ENCODE measurements at places on chromosomes 1 and 21.

DNA sequence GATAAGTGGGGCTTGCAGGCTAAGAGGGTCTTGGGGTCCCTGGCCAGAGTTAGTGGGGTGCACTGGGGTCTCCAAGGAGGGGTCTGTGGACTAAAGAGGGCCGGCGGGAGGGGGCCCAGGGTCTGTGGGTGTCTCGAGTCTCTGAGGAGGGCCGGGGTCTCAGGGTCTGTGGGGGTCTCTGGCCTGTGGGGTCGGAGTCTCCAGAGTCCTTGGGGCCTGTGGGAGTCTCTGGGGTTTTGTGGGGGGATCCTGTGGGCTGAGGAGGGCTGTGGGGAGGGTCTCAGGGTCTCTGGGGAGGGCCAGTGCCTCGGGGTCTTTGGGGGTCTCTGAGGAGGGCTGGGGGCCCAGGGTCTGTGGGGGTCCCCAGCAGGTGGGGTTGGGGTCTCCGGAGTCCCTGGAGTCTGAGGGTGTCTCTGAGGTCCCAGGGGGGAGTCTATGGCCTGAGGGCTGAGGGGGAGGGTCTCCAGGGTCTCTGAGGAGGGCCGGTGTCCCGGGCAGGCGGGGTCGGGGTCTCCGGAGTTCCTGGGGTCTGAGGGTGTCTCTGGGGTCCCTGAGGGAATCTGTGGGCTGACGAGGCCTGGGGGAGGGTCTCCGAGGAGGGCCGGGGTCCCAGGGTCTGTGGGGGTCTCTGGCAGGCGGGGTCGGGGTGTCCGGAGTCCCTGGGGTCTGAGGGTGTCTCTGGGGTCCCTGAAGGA, 628 bp upstream of the PLEKHM2 start:
- no peak for DNase-seq

GRCh38 chr1:15412175-15412800, 2.6 kb downstream of the EFHD2 start:
- no peak for DNase-seq

GRCh38 chr1:226401355-226402303, 6.3 kb downstream of the PARP1 start:
- no peak for DNase-seq

DNA sequence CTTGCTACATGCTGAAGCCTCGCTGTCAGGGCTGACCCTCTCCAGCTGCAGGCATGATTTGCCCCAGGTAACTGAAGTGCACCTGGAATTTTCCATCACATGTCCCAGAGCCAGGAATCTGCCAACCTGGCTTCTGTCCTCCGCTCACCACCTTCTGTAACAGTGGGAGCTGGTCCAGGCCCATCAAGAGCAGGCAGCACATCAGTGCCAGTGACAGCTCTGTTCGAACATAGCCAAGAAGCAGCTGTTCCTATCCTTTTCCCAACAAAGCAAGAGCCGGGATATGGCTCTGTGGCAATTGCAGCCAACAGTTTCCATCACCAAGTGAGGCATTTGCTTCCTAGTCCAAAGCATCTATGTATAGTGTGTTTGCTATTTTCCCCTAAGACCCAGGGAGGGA, 42.2 kb upstream of the KANK4 start:
- DNase-seq = no peak

GRCh38 chr1:91585982-91586381, 85.3 kb downstream of the CDC7 start:
- DNase-seq = no peak

DNA sequence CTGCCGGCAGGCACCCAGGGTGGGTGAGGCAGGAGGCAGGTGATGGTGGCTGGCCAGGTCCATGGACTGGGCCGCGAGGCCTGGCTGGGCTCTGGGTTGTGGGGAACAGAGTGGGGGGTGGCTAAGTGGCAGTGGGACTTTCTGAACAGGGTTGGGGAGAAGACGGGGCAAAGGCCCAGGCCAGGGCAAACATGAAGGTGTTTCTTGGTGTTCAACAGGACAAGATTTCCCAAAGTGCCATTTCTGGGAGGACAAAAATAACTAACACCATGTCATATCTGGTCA, 26.8 kb downstream of the STUM start:
- DNase-seq = no peak

DNA sequence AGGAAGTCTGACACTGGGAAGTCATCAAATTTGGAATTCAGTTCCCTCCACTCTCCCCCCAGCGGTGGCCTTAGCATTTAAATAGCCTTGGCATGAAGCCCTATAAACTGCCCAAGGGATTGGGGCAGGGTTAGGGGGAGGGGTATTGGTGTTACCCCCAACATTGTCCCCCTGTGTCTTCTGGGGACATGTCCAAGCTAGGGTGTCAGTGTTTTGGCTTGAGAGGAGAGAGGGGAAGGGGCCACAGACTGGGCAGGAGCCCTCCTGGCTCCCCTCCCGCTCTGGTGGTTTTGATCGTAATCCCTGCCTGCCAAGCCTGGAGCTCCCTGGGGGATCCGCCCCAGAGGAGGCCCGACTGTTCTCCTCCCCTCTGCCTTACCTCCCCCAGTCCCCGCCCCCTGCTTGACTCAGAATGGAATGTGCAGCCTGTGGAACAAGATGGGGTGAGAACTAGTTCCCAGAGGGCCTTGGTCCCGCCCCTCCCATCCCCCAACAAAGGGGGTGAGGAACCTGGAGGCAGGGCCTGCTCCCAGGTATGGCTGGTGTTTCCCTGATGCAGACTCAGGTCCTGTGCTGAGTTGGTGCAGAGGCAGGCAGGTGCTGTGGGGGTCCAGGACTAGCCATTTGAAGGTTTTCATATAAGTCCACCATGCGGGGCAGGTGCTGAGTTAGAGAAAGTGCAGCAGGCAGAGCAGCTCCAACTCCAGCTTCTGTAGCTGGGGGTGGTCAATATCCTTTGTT, 7.4 kb downstream of the SOX13 start:
- DNase-seq = peak; percentile 71

DNA sequence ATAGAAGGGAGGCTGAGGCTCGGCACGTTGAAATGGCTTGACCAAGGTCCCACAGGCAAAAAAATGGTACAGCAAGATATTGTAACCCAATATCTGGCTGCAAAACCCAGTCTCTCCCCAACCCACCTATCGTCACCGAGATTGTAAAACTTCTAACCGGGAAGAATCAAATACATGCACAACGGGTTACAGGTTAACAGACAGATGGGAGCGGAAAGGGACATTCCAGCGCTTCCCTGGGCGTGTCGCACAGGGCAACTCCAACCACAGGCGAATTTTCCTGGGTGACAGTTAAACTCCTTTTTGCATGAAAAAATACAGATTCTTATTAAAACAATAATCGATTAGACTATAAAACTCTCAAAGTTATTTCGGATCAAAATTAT, 31.8 kb upstream of the JUN start:
- no peak for DNase-seq

GRCh38 chr1:4022715-4023114, 122.6 kb upstream of the C1orf174 start:
- no peak for DNase-seq

DNA sequence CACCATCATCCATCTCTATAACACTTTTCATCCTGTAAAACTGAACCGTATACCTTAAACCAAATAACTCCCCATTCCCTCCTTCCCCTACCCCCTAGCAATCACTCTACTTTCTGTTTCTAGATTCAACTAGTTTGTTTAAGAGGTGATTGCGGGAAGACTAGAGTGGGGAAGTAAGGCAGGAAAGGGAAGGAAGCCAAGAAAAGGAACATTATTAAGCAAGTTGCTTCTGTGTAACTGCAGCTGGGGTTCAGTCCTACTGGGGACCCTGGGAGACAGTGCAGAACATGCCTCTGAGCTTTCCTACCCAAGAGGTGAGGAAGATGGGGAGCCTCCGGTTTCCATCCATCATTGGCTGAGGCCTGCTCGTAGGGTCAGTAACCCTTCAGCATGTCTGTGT, 28.9 kb upstream of the H3-3A start:
- no peak for DNase-seq

GRCh38 chr1:187566354-187566753, 737.6 kb downstream of the PLA2G4A start:
- no peak for DNase-seq

GRCh38 chr1:78184460-78185072, 138.8 kb downstream of the GIPC2 start:
- no peak for DNase-seq

DNA sequence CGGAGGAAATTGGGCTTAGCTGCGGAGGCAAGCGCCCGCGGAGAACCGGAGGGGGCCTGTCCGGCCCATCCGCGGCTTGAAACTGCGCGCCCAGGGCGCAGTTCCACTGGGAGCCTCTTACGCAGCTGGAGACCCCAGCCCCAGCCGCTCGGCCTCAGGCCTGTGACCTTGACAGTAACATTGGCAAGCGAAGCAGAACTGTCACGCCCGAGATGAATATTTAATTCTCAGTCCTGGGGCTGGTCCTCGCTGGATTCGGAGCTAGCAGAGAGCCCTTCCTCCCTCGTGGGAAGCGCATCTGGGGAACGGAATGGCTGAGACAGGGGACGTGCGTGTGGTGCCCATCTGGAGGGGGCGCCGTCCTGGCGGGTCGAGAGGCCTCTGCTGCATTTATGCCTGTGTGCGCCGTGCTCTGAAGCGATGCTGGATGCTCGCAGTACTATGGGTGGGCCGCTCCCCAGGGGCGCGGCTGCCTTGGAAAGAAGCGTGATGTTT, 928 bp downstream of the SLC6A17 start:
- DNase-seq = no peak

DNA sequence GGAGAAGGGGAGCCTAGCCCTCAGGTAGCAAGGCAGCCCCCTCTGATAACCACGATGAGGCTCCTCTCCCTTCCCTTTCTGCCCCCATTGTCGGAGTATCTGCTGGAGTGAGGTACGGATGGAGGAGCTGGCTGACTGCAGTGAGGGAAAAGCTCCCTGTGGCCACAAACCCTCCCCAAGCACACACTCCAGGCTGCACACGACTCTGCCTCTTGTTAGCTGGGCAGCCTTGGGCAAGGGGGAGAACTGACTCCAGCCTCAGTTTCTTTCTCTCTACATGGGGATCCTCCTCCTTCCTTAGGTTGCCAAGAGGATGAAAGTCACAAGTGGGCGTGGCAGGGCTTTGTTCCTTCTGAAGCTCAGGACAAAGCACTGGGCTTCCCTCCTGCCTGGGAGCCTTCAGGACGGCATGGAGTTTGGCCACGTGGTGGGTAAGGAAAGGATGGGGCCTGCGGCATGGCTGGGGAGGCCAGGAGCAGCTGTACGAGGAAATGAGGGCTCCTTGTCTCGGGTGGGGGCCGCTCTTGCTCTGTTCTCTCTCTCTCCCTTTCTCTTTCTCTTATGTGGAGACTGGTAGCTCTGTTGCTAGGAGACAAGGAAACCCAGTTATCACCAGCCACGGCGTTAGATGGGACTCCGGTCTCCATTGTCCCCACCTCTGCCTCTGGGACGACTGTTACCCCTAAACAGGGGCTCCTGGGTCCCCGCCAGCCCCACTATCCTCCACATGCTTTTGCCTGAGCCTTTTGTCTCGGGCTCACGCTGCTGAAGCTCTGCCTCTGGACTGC, 39.7 kb downstream of the LRP8 start:
- no peak for DNase-seq

DNA sequence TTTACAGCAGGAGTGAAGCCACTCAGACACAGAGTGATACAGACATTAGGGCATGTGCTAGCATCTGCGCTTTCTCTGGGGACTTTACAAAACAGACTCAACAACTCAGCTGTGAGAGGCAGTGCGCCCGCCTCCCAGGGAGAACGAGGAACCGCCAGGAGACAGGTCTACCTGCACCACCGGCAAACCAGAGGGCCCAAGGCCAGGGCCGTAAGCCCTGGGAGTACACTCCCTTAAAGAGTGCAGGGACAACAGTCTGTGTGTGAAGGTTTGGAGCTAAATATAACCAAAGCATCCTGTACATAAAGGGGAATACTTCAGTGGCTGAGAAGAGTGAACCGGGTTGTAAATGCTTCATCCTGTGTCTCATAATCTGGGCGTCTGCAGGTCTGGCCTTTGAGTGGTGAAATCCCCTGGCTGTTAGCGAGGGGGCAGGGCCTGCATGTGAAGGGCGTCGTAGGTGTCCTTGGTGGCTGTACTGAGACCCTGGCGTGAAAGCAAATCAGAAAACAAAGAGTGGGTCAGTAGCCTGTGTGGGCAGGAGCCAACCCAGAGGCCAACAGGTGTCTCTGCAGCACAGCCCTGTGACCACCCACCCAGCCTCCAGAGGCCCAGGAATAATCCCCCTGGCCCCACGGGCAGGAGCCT, 86.9 kb downstream of the CD247 start:
- DNase-seq = no peak

DNA sequence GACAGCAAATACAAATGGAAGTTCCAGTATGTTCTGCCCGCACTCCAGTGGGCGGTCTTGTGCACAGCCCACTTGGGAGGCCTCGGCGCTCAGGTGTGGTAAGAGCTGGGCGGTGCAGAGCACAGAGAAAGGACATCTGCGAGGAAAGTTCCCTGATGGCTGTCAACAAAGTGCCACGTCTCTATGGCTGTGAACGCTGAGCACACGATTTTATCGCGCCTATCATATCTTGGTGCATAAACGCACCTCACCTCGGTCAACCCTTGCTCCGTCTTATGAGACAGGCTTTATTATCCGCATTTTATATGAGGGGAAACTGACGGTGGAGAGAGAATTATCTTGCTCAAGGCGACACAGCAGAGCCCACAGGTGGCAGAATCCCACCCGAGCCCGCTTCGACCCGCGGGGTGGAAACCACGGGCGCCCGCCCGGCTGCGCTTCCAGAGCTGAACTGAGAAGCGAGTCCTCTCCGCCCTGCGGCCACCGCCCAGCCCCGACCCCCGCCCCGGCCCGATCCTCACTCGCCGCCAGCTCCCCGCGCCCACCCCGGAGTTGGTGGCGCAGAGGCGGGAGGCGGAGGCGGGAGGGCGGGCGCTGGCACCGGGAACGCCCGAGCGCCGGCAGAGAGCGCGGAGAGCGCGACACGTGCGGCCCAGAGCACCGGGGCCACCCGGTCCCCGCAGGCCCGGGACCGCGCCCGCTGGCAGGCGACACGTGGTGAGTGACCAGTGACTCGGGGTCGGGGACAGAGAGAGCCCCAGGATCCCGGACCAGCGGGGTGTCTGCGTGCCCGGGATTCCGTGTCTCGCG, at the start of gene IL12RB2:
IL12RB2 (plus strand) TSS at position 623 of the 810 bp plus-strand sequence. CDS start 12,496 bp downstream, outside the sequence.
- DNase-seq = no peak

- no peak for DNase-seq
These were observed 40.2 kb upstream of the WASF2 start for GRCh38 chr1:27530192-27530591.

DNA sequence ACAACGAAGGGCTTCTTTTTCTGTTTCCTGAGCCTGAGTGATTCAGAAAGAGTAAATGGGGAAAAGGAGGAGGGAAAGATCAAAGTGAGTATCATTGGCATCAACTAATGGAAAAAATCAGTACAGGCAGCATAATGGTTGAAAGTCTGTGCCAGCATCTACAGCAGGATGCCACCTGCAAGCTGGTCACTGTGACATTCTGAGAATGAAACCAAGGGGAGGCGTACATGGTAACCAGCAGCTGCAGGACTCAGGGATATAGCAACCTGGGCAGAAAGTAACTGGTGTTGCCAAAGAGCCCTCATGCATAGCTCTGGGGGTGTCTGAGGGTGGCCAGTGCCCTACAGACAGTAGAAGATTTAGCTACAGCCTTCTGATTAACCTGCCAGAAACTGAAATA, 305.9 kb downstream of the BRINP2 start:
- DNase-seq = no peak

DNA sequence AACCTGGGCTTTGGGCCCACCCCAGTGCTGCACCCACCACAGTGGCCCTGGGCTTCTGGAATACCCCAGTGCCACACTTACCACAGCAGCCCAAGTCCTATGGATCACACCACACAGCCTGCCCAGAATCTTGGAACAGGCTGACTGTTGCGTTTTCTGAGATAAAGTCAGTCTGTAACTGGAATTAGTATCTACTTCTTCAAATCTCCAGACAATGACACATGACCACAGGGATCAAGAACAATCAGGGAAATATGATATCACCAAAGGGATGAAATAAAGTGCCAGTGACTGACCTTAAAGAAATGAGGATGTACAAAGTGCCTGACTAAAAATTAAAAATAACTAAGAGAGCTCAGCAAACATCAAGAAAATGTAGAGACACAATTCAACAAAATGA, 239.7 kb upstream of the PLD5 start:
- no peak for DNase-seq
